Left lobe of liver (tissue), 2 donors: ENCODE measurements at places on chromosomes 5 and 9.

DNA sequence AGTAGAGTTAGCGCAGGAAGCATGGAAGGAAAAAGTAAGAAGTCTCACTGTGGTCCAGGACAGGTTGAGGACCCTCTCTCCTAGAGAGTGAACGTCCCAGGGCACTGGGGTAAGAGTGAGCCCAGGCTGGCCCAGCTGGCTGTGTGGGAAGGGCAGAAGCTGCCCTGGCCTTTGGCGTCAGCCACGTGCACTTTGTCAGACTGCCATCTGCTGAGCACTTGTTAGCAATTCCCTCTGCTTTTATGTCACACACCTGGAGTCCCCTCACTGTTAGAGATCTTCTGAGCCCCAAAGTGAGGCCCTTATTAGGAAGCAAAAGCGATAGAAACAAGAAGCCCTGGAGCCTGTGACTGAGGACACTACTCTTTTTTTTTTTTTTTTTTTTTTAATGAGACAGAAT, 79.1 kb downstream of the UGCG start:
- DNase-seq, result peak; percentile 81

DNA sequence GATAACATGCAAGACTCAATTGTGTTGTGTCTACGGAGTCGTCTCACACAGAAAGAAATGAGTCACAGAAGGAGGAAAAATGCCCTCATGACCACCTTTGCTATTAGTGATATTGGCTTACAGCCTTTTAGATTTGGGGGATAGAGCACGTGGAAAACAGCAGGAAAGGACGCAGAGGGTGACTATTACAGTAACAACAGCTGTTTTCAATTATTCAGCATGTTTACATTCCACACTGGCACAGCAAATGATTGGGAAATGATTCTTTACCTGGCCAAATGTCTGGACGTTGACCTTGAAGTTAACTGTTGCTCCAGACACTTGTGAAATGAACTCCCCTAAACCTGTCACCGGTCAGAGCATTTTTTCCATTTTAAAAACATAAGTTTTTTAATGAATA, 46.8 kb downstream of the APTX start:
- no peak for DNase-seq

DNA sequence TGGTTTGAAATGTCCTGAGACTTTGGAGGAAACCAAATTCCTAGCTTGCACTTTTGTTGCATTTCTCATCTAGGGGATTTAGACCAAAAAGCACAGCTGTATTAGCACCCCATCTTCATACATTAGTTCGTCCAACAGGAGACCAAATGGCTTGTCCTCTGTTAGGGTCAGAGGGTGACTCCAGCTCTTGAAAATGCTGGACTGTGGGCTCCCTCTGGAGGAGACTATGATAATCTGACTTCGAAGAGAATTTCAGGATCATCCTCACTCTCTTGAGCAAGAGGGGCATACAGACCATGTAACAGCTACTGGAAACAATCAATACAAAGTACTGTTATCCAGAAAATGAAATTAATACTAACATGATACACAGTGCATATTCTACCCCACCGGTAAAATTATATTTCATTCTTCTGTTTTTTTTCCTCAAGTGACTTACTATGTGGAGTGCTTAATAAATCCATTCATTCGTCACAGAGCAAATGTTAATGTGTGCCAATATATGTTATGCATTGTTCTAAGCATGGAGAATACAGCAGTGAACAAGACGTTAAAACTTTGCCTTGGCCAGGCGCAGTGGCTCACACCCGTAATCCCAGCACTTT, 63.7 kb upstream of the PPP2CA start:
- DNase-seq, result peak; percentile 54

DNA sequence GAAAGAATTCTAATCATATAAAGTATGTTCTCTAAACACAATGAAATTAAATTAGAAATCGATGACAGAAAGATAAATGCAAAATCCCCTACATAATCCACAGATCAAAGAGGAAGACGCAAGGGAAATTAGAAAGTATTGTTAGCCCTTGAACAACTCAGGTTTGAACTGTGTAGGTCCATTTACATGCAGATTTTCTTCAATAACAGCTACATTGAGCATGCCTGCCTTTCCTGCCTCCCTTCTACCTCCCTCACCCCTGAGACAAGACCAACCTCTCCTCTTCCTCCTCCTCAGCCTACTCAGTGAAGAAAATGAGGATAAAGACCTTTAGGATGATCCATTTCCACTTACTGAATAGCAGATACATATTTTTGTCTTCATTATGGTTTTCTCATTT, 75.2 kb downstream of the PLPP1 start:
- DNase-seq, result no peak

DNA sequence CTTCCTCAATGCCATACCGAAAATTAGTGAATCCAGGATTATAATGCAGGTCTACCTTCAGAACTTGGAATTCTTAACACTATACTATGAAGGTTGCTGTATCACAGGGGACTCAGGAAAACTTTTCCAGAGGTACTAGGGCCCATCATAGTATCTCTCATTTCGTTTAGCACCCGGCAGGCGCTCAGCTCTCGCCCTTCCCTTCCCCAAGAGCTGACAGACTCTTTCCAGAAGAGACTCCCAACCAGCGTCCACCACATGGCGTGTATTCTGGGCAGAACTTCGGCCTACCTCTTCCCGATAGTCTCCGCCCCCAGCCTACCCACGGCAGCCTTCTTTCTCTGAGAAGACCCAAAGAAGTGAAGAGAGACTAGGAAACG, 271 bp downstream of the NOL8 start:
- DNase-seq, result no peak

- DNase-seq, result no peak
Measured at GRCh38 chr9:127539982-127540663, 72.0 kb upstream of the STXBP1 start.
